Central memory CD8-positive, alpha-beta T cell (primary cell): ENCODE measurements at places on chromosomes 16 and 17.

- no peak for DNase-seq
These were observed 5.6 kb upstream of the TLCD2 start for GRCh38 chr17:1715803-1716075.

GRCh38 chr17:8696426-8696825 is 48.2 kb downstream of the CCDC42 start:
- no peak for DNase-seq

DNA sequence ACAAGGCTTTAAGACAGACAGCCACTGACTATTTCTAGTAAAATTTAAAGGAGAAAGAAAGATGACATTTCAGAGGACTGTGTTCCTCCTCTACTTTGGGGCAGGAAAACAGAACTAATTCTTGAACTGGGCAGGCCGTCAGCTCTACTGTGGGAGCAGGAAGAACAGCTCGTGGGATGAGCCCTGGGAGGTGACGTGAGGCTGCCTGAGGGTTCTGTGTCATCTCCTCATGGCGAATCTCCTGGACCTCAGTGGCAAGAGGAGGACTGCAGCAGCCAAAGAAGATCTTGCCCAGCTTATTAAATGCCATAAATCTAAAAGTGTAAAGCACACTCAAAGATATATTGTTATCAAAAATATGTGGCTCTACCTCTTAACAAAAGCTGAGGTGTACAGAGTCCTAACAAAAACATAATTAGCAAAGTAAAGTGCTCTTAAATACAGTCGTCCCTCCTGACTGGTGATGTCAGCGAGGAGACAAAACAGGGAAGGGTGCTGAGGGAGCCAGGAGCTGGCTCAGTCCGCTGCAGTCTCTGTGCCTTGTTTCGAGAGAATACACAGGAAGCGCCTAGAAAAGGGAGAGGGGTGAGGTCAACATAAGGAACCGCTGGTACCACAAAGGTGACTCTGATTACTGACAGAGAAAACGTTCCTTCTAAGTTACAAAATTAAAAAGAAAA is 58.0 kb downstream of the CREBBP start:
- DNase-seq: no peak

- no peak for DNase-seq
These were observed 11.3 kb downstream of the ASGR1 start for GRCh38 chr17:7167832-7168231.

- DNase-seq: no peak
These were observed 28.3 kb downstream of the CCDC40 start for GRCh38 chr17:80064696-80065095.

DNA sequence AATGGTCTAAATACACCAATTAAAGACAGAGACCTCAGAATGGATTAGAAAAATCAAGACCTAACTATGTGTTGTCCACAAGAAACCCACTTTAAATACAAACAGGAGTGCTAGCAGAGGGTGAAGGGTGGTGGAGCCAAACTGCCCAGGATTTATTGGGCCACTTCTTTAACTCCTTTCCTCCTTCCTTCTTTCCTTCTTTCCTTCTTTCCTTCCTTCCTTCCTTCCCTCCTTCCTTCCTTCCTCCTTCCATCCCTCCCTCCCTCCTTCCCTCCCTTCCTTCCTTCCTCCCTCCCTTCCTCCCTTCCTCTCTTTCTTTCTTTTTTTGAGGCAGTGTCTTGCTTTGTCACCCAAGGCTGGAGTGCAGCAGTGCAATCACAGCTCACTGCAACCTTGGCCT is 34.3 kb upstream of the EMP2 start:
- no peak for DNase-seq

DNA sequence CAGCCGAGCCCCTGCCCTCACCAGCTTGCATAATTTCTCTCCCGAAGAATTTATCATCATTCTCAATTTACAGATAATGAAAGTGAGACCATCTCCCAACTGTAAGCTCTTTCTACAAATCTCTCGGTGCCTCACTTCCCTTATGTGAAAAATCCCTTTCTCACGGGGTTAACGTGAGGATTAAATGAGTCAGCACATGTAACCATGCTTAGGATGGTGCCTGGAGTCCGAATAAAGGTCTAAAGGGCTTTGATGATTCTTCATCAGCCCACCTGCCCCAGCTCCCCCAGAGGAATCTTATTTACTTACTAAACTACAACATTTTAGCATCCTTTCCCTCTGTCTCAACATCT is 24.8 kb upstream of the PIK3R6 start:
- no peak for DNase-seq

GRCh38 chr16:27334192-27334764 is 20.5 kb downstream of the IL4R start:
- no peak for DNase-seq

- no peak for DNase-seq
These were observed 6.8 kb downstream of the KCNH6 start for GRCh38 chr17:63529711-63530556.

DNA sequence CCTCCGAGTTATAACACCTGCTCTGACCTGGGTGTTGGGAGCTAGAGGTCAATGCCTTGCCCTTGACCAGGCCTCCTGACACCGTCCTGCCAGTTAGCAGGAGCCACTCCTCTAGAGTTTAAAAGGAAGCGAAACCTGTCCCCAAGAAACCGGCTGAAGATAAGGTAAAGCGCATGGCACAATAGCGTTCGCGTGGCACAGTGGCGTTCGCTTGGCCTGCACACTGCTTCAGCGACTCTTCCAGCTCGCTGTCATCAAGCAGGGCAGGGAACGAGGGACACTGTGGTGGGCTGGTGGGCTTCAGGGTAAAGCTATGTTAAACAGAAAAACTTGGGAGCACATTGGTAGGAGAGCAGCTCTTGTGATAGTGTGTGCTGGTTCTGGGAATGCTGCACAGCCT is 28.2 kb upstream of the ETV4 start:
- DNase-seq: no peak

DNA sequence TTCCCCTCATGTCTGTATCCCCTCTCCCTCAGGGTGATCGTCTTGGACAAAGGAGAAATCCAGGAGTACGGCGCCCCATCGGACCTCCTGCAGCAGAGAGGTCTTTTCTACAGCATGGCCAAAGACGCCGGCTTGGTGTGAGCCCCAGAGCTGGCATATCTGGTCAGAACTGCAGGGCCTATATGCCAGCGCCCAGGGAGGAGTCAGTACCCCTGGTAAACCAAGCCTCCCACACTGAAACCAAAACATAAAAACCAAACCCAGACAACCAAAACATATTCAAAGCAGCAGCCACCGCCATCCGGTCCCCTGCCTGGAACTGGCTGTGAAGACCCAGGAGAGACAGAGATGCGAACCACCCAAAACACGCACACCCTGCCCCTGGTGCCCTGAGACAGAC is 82.2 kb downstream of the ABCC6 start:
- no peak for DNase-seq

- no peak for DNase-seq
These were observed 6.0 kb upstream of the KCNH6 start for GRCh38 chr17:63516910-63517824.

- DNase-seq: peak; percentile 49
These were observed at the start of gene CRISPLD2 for GRCh38 chr16:84819644-84820304. Gene CRISPLD2, plus strand, starts transcription at chr16:84819985. Its CDS starts 18,511 bp downstream, at chr16:84838496.

GRCh38 chr17:62706598-62707424 is 79.3 kb downstream of the MRC2 start:
- DNase-seq: no peak

DNA sequence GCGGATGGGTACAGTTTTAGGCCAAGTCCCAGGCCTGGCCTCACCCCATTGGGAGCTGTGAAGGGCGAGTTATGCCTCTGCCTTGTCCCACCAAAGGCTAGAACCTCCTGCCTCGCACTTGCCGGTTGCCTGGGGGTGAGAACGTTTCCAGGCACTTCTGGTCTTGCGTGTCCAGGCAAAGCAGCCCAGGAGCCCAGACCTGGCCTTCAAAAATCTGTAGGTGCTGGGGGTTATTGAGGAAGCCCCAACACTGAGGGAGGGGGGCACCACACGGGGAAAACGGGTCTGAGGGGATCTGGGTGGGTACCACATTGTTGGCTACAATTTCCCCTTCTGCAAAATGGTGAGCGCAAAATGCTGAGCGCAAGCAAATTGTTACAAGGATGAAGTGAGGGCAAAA is 12.2 kb upstream of the ATP2C2 start:
- no peak for DNase-seq

DNA sequence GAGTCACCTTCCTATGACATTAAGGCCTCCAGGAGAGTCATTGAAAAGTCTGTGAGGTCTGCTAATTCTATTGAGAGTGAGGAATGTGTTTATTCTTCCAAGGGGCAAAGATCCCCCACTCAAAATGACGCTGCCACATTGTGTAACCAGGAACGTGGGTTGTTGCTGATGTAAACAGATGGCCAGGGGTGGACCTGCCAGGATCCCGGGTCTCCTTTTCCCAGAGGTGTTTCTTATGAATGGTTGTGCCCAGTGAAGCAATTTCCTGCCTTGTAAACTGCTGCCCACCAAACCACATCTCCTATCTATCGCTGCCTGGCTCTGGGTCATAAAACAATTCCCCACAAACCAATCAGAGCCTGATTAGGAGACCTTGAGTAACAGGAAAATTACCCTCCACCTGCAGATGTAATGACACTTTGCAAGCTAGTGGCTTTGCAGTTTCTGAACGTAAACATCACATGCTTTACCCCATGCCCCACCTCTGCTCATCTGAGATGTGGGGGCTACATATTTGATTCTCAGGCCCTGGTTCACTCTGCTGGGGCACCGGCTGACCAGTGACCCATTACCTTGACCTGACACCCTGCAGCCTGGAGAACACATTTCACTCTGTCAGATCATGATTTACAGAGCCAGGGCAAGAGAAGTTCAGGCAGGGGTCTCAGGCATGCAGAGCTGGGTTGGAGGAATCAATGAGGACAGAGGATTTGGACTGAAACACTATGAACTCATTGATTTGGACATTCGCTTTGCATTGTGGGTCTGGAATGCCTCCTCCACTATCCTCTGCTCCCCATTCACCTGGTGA is 33.1 kb upstream of the DDX52 start:
- no peak for DNase-seq

DNA sequence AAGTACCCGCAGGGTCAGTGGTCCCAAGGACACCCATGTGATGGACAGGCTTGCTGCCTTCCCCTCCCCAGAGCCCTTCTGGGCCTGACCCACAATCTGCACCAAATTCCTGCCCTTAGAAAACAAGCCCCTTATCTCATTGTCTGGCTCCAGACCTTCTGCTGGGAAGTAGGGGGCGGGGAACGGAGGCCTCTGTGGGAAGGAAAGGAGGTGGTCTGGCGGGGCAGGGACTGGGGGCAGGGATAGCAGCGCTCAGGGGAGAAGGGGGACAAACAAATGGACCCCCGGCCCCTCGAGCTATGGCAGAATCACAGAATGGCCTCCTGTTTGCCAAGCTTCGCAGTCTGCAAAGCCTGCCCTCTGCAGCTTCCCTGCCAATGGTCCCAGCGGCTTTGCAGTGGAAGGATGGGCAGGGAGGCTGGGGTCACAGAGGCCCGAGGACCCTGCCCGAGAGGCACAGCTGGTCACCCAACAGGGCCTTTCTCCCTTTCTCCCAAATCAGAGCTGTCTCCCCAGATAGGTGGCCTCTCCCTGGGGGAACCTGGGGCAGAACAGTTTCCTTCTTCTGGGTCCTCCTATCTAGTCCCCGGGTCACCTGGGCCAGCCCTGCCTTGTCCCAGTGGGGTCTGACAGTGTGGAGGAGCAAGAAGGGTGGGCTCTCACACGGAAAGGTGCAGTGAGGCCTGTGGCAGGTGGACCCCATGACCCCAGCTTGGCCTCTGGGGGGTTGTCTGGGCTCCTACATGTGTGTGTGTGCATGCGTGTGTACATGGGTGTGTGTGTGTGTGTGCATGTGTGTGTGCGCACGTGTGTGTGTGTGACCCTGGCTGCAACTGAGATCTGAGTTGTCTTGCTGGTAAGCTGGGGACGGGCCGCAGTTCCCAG is 25.5 kb downstream of the TMEM235 start:
- DNase-seq: no peak

DNA sequence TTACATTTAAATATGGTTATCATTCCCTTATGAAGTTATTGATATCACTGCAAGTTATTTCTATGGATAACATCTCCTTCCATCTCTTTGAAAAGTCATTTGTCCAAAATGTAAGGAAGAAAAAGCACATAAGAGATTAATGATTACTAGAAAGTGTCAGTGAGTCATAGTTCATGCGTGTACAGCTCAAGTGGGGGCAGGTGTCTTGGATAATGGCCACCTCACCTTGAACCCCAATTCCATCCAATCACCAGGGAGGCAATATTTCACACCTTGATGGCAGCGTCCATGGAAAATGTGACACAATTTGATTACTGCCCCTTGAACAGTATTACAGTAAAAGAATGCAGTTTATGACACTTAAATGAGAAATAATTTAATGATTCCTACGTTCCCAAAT is 358.3 kb upstream of the SOX9 start:
- DNase-seq: no peak

- no peak for DNase-seq
These were observed 131.2 kb upstream of the FAM20A start for GRCh38 chr17:68732301-68732749.

DNA sequence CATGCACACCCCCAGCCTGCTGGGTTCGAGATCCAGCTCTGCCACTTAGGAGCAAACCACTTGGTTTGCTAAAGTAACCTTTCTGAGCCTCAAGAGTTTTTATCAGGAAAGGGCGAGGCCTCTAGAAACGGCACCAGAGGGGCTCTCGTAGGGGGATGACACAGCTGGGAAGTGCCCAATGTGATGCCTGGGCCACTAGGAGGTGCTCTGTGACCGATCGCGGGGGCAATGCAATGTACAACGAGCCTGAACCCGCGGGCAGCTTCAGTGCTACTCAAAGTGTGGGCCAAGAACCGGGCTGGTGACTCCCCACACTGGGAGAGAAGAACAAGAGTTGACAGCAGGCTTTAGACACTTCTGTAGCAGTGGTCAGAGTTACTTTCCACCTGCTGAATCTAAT is 9.4 kb downstream of the C16orf89 start:
- no peak for DNase-seq

DNA sequence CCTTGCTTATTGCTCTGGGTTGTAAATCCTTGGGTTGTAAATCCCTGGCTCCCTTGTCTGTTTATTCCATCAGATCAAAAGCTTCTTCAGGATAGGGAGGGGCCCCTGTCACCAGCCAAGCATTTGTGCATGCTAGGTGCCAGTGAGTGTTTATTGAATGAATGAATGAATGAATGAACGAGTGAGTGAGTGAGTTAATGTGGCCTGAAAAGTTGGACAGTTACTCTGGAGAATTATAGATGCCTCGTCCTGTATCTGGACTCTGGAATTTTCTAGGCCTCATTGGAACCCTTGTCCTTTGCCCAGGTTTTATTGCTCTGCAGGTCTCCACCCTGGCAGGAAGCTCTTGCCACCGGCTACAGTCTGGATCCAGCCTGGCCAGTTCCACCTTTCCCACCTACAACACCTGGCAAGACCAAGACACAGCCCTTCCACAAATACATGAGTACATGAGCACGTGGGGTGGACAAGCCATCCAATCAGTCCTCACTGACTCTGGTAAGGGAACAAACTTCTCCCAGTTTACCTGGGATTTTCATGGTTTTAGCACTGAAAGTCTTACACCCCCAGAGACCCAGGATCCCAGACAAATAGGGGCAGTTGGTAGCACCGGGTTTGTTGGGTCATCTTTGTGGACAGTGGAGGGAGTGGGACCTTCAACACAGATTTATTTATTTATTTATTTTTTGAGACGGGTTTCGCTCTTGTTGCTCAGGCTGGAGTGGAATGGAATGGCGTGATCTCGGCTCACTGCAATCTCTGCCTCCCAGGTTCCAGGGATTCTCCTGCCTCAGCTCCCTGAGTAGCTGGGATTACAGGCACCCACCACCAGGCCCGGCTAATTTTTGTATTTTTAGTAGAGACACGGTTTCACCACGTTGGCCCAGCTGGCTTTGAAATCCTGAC is 14.7 kb upstream of the CDH1 start:
- DNase-seq: no peak

- no peak for DNase-seq
These were observed 33.4 kb downstream of the ITGB3 start for GRCh38 chr17:47287068-47287467.
